ENCODE measurements at places on chromosomes 7 and 10.
A peak's percentile ranks its signal among the peaks of the same experiment; 100 is the strongest.

GRCh38 chr7:73463260-73463659 lies 29.7 kb downstream of the FZD9 start:
- DNase-seq: no peak

- no peak for DNase-seq
Measured at GRCh38 chr7:36391436-36392198, 2.0 kb downstream of the ANLN start.

- no peak for DNase-seq
Measured at GRCh38 chr10:67110286-67110685, 184.4 kb downstream of the LRRTM3 start.

DNA sequence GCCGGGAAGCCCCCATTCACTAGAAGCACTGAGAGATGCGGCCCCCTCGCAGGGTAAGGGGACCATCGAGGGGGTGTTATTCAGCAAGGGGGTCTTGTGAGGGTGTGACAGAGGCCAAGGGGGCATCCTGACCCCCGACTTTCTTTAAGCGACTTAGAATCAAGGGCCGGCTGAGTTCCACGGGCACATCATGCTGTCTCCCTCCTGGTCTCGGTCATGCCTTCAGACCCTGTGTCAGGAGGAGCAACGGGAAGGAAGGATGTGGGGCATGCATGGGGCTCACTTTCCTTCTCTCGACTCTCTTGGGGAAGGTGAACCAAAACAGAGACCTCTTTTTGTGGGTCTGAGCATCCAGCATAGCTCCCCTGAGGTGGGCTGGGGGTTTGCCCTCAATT lies 2.5 kb downstream of the ACSL5 start:
- DNase-seq: no peak

- DNase-seq: no peak
Measured at GRCh38 chr10:123359539-123359938, 205.3 kb downstream of the BUB3 start.

DNA sequence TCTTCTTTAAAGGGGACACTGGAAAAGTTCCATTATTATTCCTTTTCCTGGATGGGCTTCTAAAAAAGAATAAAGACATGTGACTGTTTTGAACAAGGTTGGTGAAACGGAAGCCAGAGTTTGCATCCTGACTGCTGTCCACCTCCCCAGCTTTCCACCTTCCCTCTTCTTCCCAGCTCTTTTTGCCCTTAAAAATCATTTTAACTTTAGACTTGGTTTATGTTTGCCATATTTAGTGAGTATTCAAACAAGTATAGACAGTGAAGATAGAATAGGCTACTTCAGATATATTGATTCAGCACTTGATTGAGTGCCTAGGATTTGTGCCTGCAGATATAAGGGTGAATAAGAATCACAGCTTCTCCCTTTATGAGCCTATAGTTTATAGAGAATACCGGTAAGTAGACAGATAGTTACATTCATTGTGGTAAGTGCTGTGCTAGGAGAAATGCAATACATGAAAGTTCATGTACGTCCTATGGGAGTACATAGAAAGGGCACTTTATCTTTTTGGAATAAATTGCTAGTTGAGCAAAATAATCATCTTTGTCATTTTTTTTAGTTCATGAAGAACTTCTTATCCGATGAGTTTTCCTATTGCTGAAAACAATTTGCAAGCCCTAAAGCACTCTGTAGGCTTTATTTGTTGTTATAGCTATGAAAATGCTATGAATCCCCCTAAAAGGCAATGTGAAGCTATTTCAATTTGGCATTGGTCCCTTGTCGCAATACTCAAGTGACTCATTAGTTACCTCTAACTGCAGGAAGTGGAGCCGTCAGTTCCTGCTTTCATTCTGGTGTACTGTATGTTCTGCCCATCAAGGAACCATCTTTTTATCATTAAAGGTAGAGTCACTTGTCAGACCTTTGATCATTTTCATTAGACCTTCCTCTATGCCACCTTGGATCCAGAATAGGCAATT lies 57.2 kb upstream of the STRIP2 start:
- DNase-seq: no peak

- DNase-seq: no peak
Measured at GRCh38 chr10:124558339-124559321, 97.0 kb downstream of the LHPP start.

GRCh38 chr10:62817121-62817765 lies 1.1 kb upstream of the EGR2 start:
- peak; percentile 52 for DNase-seq

DNA sequence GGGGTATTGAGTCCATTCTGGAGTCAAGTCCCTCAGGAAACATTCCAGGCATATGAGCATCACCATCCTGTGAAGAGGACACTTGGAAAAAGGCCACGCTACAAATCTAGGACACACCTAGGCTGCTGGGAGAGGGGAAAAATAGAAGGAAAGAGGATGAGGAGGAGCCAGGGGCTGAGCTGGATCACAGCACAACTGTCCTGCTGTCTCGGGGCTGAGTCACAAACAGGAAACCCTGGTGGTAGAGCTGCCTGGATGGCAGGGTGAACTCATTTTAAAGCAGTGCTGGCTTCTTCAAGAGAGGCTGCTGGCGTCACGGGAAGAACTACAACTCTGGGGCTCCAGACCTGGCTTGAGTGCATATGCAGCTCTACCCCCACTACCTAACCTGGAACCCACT lies 151.5 kb downstream of the RNF216 start:
- peak; percentile 33 for DNase-seq

GRCh38 chr7:47327698-47328391 lies 254.1 kb downstream of the TNS3 start:
- DNase-seq: no peak

DNA sequence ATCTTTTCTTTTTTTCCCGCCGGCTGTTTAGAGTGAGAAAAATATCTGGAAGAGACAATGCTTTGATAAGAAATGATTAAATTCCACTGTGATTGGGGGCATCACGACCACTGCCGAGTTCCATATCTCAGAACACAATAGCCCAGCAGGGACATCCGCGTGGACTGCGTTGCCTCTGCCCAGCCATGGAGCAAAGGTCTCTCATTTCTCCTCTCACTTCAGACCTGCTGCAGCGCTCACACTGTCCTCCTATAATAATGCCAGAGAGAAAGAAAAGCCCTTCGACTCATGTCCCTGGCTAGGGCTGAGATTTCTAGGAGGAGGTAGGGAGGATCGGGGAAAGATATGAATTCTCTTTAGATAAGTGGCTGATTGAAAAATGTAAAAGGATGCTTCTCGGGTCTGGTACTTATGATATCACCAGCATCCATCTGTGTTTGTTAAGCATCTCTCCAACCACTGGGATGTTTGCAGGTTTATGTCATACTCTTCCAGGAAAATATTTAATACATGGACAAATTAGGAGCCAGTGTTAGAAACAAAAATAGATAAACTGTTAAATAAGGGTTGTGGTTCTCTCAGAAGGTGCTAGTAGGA lies 472.9 kb upstream of the AKR1E2 start:
- no peak for DNase-seq

GRCh38 chr7:131300572-131301466 lies 26.9 kb upstream of the MKLN1 start:
- no peak for DNase-seq

- DNase-seq: no peak
Measured at GRCh38 chr10:10520491-10521385, 496.9 kb upstream of the CELF2 start.

DNA sequence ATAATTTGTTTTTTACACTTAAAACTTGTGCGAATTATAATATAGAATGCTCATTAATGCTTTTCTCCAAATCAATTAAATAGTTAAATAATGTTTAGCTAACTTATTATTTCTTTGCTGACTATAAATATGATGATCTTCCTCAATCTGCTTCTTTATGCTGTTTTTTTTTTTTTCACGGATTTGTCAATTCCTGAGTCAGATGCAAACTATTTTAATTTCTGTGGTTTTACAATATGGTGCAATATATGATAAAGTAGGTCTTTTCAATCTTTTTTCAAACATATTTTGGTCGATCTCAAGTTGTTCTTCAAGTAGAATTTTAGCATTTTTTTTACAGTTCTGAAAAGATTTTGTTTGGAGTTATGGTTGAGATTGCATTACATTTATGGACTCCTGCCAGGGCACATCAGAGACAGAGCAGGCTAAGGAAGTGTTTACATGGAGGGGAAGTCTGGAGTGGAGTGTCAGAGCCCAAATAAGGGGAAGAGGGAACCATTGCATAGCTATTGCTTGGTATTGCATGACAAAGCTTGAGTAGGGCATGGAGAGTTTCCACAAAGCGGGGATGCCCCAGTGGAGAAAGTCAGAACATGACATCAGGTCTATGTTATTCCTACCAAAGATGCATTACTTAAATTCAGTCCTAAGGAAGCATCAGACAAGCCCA lies 204.4 kb downstream of the OTUD1 start:
- DNase-seq: no peak

- no peak for DNase-seq
Measured at GRCh38 chr10:114071178-114071577, 27.5 kb downstream of the ADRB1 start.

- no peak for DNase-seq
Measured at GRCh38 chr10:119705434-119705831, 20.4 kb upstream of the INPP5F start.

DNA sequence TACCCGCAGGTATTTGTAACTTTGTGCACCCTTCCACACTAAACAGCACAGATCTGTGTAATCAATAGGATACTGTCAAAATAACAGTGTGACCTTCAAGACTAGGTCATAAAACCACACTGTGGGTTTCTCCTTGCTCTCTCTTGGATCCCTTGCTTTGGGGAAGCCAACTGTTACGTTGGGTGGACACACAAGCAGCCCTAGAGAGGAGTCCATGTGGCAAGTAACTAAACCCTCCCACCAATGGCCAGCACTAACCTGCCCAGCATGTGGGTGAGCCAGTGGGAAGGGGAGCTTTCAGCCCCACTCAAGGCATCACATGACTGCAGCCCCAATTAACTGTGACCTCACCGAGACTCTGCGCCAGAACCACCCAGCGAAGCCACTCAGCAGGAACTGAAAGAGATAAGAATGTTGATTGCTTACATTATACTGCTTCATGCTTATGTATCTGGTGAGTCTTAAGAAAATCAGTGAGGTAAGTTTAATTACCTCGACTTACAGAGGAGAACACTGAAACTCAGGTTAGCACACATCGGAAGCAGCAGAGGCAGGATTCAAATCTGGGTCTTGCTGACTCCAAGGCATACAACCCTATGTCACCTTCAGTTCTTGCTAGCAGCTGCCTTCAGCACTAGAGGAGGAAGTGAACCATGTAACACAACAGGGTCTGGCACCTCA lies 9.4 kb upstream of the ZC3HAV1 start:
- no peak for DNase-seq

GRCh38 chr7:159060440-159060839 lies 84.2 kb downstream of the VIPR2 start:
- no peak for DNase-seq

- DNase-seq: no peak
Measured at GRCh38 chr10:110455446-110455845, 42.3 kb upstream of the DUSP5 start.

- DNase-seq: no peak
Measured at GRCh38 chr10:109835257-109835656, 88.1 kb downstream of the XPNPEP1 start.

DNA sequence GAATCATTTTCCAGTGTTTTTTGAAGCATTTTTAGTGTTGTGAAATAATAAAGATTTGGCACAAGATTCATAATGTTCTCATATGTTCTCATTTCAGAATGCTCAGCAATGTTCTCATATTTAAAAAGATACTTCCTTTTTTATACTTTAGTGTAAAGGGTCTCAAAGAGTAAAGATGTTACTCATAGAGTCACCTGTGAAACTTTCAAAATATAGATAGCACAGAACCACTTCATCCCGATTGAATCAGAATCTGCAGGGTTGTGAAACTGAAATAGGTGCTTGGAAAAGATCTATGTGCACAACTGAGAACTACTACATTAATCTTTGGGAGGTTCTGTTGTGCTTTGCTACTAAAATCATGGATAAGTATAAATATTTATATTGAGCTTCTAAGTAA lies 144.7 kb downstream of the MDFIC start:
- no peak for DNase-seq

DNA sequence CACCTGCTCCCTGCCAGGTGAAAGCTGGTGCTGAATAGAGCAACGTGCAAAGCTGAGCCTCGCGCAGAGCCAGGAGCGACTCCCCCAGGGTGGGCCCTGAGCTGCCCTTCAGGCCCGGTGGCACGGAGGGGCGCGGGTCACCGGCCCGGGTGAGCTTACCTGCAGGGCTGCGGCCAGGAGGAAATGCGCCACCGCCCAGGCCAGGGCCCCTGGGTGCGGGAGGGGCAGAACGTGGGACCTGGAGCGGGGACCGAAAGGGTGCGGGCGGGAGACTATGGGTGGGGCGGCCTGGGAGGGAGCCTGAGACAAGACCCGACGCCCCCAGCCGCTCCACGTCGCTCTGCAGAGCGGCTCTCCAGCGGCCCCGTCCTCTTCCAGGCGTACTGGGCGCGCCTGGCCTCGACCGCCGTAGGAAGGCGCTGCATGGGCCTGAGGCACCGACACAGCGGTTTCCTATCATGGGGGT lies 122.1 kb downstream of the BTAF1 start:
- no peak for DNase-seq

- no peak for DNase-seq
Measured at GRCh38 chr7:56125831-56126230, 9.6 kb upstream of the NUPR2 start.

- DNase-seq: no peak
Measured at GRCh38 chr7:142460402-142461117, 202.7 kb upstream of the PRSS58 start.
